ENCODE measurements at places on chromosomes 11 and 22.
A peak's percentile ranks its signal among the peaks of the same experiment; 100 is the strongest.

DNA sequence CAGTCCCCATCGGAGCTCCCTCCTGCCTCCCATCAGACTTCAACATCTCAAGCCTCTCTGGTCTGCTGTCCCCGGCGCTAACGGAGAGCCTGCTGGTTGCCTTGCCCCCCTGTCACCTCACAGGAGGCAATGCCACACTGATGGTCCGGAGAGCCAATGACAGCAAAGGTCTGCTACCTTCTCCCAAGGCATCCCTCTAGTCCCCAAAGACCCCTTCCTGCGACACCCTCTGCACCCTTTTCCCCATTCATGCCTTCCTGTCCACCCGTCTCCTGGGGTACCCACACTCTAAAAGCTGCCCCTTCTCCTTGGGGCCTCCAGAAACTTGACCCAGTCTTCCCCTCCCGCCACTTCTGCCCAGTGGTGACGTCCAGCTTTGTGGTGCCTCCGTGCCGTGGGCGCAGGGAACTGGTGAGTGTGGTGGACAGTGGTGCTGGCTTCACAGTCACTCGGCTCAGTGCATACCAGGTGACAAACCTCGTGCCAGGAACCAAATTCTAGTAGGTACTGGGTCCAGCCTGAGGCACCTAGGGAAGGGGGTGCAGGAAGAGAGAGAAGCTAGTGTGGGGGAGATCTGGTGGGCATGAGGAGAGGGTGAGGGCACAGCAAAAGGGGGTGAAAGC, 860 bp downstream of the UPK2 start:
- no peak for DNase-seq

- peak; percentile 17 for DNase-seq
Observed at GRCh38 chr11:93849751-93850593, 446 bp downstream of the VSTM5 start.

DNA sequence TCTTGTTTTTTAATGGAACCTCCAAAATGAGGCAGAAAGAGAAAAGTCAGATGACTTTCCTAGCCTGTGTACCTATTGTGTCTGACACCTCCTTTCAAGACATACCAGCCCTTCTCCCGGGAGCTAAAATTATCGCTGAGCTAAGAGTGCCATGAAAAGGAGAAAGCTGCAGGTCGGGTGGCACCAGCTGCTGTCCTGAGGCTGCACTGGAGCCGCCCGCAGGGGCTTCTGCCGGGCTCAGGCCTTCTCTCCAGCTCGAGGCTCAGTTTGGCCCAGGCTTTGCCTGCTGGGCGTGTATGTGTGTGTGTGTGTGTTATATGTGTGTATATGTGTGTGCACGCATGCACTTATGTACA, 27.7 kb upstream of the RAB1B start:
- DNase-seq = no peak

- DNase-seq = peak; percentile 48
Observed at GRCh38 chr11:119262668-119263351, 54.1 kb downstream of the MCAM start.

DNA sequence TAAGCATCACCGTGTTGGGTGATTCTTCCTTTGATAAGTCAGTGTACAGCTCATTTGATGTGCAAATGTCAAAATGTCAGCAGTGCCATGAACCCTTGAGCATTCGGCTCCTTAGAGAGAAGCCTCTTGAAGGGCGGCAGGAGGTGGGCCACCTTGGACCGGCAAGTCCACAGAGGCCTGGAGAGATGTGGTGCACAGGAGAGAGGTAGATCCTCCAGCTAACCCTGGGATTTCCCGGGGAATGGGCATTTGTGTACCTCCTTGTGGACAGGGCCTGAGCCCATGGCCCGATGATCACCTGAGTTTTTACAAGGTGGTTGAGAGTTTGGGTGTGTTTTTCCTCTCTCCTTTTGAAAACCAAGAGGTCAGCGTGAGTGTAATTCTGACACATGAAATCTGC, 133.2 kb upstream of the RCN1 start:
- no peak for DNase-seq

GRCh38 chr22:35677460-35678187, 29.4 kb downstream of the APOL6 start:
- DNase-seq = no peak

- DNase-seq = no peak
Observed at GRCh38 chr11:124923296-124923695, 4.2 kb downstream of the HEPN1 start.

GRCh38 chr11:116716621-116717020, 56.2 kb downstream of the BUD13 start:
- no peak for DNase-seq

DNA sequence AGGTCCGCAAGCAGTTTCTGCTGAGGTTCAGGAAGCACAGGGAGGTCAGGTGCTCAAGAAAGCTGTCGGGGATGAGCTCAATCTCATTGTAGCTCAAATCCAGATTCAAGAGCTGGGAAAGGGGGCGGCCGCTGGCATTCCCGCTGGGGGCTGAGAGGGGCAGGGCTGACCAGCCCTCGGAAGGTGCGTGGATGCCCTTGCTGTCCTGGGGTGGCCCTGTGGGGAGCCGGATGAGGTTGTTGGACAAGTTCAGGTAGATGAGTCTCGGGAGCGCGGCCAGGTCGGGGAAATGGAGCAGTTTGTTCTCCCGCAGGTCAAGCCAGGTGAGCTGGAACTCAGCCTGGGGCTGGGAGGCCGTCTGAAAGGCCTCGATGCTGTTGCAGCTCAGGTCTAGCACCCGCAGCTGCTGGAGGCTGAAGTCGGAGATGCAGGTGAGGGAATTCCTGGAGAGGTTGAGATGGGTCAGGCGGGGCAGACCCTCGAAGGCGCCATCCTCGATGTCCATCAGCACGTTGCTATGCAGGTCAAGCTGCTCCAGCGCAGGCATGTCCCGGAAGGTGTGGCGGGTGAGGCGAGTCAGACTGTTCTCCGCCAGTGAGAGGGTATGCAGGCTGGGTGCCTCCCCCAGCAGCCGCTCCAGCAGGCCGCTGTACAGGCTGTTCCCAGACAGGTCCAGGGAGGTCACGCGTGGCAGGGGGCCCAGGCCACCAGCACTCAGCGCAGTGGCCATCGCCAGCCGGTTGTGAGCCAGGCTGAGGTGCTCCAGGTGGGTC, 9.8 kb downstream of the LRRC32 start:
- no peak for DNase-seq

- no peak for DNase-seq
Observed at GRCh38 chr22:28949788-28950187, 66.4 kb downstream of the ZNRF3 start.

- DNase-seq = peak; percentile 54
Observed at GRCh38 chr11:61756452-61757212, 4.2 kb downstream of the MYRF start.

DNA sequence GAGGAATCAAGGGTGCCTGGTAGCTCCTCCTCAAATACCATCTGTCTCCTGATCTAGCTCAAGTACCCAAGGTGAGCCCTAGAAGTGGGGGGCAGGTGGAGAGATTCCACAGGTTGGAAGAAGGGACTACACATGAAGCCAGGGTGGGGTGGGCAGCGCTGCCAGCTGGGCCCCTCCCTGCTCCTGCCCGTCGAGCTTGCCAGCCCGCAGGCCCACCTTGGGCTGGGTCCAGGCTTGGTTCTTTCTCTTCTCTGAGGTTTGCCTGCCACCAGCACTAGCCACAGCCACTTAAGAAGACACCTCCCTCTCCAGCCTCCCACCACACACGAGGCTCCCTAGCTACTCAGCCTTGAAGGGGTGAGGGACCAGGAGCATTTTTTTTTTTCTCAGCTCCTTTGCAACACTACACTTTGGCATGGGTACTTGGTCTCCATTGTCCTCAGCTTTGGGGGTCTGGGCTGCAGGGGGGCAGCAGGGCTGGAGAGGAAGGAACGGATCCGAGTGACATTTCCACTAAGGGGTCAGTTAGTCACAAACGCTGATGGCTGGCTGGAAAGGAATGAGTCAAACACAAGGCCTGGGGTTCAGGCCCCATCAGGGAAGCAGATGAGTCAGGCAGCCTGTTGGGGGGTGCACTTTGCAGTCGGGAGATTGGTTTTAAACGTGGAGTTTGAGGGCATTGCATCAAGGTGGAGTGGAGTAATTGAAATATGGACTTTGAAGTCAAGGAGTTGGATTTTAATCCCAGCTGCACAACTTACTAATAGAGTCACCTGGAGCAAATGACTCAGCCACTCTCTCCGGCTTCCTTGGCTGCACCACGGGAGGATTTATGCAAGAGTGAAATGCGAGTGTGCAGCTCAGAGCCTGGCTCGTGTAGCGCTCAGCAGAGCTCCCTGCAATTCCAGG, 7.4 kb upstream of the NPTXR start:
- peak; percentile 52 for DNase-seq
